ENCODE measurements at places on chromosomes 3 and 15. TPM values are rescaled to one million over a fixed set of nuclear protein-coding genes. Genes with fewer than 3 reads are reported as not detected.

SOX14 gene
- total RNA-seq: not detected

PPP1R14D gene
- total RNA-seq: not detected

FEZF2 gene
- total RNA-seq: not detected

FHIT gene
- 2.2 TPM for total RNA-seq

DALRD3 gene
- 7.6 TPM for total RNA-seq

MOBP gene
- total RNA-seq: 0.04 TPM

RPS17 gene
- 5,360 TPM for total RNA-seq

FGF7 gene
- total RNA-seq: 31.2 TPM

KCTD6 gene
- total RNA-seq: 11.5 TPM
